ENCODE measurements at places on chromosomes 7 and 10. TPM values are rescaled to one million over a fixed set of nuclear protein-coding genes. Genes with fewer than 3 reads are reported as not detected.

DNA sequence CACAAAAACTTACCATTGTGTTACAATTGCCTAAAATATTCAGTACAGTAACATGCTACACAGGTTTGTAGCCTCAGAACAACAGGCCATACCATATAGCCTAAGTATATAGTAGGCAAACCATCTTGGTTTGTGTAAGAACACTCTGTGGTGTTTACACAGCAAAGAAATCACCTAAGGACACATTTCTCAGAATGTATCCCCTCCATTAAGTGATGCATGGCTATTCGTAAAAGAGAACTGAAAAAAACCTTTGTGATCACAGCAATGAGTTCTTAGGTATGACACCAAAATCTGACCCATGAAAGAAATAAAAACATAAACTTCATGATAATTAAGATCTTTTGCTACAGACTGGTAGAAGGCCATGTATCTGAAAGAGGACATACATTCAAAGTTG is 121.5 kb downstream of the JMJD1C start:
- no peak for DNase-seq
- no peaks in the 10 kb centered on the region for H3K4me1 ChIP-seq
- H3K36me3 ChIP-seq: no peaks in the 10 kb centered on the region
- no peaks in the 10 kb centered on the region for H3K27me3 ChIP-seq

- no peak overlapping the region for H3K4me3 ChIP-seq
- no peaks in the 10 kb centered on the region for H3K27me3 ChIP-seq
- no peak overlapping the region for H3K27ac ChIP-seq
- no peaks in the 10 kb centered on the region for H3K4me1 ChIP-seq
Observed at GRCh38 chr7:121755286-121755685, 117.7 kb upstream of the PTPRZ1 start.

GRCh38 chr7:91494450-91494849 is 230.2 kb downstream of the FZD1 start:
- no peaks in the 10 kb centered on the region for H3K4me1 ChIP-seq
- H3K4me3 ChIP-seq: no peak overlapping the region
- DNase-seq: no peak
- H3K27me3 ChIP-seq: no peaks in the 10 kb centered on the region
- H3K36me3 ChIP-seq: no peaks in the 10 kb centered on the region

DNA sequence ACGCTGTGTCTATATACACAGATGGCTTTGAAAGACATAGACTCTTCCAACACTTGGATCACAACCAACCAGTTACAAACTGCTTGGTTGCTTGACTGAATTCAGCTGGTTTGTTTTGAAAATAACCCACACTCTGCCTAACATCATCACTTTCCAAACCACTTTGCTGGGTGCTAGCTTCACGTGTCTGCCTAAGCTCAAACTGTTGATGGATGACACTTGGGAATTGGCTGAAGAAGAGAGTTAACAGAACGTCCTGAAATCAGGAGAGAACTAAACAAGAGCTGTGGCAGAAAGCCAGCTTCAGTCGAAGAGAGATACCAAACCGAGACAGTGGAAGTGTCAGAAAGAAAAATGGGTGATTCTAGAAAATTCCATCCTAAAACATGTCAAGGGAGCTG is 420.8 kb upstream of the AUTS2 start:
- H3K36me3 ChIP-seq: no peaks in the 10 kb centered on the region
- DNase-seq: peak; percentile 21
- no peak overlapping the region for H3K4me3 ChIP-seq
- H3K27me3 ChIP-seq: no peaks in the 10 kb centered on the region
- H3K27ac ChIP-seq: no peak overlapping the region

DNA sequence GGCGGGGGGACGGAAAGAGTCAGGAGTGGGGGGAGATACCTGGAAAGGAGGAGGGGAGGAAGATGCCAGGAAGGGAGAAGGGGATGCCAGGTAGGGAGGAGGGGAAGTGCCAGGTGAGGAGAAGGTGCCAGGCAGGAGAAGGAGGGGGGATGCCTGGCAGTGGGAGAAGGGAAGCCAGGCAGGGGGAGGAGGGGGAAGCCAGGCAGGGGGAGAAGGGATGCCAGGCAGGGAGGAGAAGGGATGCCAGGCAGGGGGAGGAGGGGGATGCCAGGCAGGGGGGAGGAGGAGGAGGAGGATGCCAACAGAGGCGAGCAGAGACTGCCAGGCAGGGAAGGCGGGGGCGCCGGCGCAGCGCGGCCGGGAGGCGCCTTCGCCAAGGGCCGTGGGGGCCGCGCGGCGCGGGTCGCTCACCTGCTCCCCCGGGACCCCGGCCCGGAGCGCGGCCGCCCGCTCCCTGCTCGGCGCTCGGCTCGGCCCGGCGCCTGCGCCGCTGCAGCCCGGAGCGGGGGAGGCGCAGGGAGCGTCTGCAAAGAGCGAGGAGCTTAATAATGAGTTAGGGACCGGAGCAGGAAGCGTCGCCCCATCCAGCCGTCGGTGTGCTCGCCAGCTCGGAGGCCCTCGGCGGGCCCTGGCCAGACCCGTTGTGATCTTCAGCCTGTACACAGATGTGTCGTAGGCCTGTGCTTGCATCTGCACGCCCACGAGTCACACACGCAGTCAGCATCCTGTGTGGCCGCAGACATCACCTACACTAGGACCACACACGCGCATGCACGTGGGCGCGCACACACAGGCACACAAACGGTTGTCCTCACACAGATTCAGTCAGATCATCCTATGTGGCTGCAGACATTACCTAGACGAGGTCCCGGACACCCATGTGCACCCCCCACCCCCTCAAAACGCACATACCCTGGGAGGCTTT is 28.4 kb upstream of the SMARCD3 start:
- H3K4me1 ChIP-seq: peaks cover 12% of the 10 kb centered on the region
- no peaks in the 10 kb centered on the region for H3K36me3 ChIP-seq
- H3K27me3 ChIP-seq: no peaks in the 10 kb centered on the region
- no peak overlapping the region for H3K27ac ChIP-seq
- DNase-seq: peak; percentile 60

PON1 gene
- 1.7 TPM for total RNA-seq

- H3K27ac ChIP-seq: no peak overlapping the region
- H3K4me3 ChIP-seq: no peak overlapping the region
- peak; percentile 86 for DNase-seq
Observed at GRCh38 chr10:72066318-72067284, 21.8 kb downstream of the SPOCK2 start.

- no peaks in the 10 kb centered on the region for H3K27me3 ChIP-seq
- H3K4me3 ChIP-seq: no peak overlapping the region
- no peak overlapping the region for H3K27ac ChIP-seq
- no peaks in the 10 kb centered on the region for H3K4me1 ChIP-seq
Observed at GRCh38 chr10:77744245-77744644, 106.6 kb upstream of the KCNMA1 start.

- DNase-seq: no peak
- H3K4me1 ChIP-seq: no peaks in the 10 kb centered on the region
- no peak overlapping the region for H3K4me3 ChIP-seq
Observed at GRCh38 chr7:131602304-131602993, 46.0 kb upstream of the PODXL start.

- H3K36me3 ChIP-seq: no peaks in the 10 kb centered on the region
- no peaks in the 10 kb centered on the region for H3K4me1 ChIP-seq
- H3K4me3 ChIP-seq: no peak overlapping the region
- no peaks in the 10 kb centered on the region for H3K27me3 ChIP-seq
- peak overlapping the region; percentile 46 for H3K27ac ChIP-seq
Observed at GRCh38 chr10:33178026-33178755, 156.3 kb downstream of the NRP1 start.

DNA sequence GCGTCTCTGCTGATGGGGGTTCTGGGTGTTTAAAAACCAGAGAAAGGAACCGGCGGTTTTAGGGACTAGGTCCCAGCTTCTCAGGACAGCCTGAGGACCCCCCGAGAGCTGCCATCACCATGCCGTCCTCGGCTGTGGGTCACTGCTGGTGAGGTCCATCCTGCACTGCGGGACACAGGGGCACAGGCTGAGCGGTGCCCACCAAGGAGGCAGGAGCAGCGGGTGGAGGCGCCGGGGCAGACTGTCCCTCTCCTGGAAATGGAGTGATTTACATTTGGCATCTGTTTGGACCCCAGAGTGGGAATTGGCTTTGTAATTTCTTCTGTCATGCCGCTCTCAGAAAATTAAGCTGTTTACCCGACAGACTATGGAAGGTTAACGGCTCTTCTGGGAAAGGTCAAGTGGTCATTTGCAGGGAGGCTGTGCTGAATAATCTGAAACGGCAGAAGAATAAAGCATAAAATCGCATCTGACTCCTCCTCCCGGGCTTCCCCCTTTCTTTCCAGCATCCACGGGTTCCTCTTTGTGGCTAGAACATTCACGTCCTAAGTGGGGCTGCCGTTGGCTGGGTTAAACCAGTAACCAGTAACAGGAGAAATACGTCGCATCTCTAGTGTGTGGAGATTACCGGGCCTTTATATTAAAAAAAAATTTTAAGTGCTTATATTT is 31.7 kb downstream of the LHPP start:
- DNase-seq: no peak
- no peaks in the 10 kb centered on the region for H3K27me3 ChIP-seq
- H3K36me3 ChIP-seq: no peaks in the 10 kb centered on the region
- H3K4me3 ChIP-seq: no peak overlapping the region
- no peaks in the 10 kb centered on the region for H3K4me1 ChIP-seq

DNA sequence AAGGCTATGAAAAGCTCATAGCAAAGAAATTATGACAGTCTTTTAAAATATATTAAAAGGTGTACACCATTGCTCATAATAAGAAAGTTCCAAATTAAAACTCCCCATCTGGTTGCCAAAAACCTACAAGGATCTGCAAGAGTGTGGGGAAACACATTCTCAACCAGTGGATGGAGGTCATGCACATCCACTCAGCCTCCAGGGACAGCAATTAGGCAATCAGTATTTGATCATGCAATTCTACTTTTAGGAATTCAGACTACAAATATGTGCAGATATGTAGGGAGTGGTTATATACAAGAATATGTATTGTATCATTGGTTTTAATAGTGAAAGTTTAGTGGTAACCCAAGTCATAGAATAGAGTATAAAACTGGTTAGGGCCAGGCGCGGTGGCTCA is 157.8 kb downstream of the FGFR2 start:
- H3K36me3 ChIP-seq: no peaks in the 10 kb centered on the region
- no peaks in the 10 kb centered on the region for H3K27me3 ChIP-seq
- H3K4me3 ChIP-seq: no peak overlapping the region
- DNase-seq: no peak
- peaks cover 5% of the 10 kb centered on the region for H3K4me1 ChIP-seq

DNA sequence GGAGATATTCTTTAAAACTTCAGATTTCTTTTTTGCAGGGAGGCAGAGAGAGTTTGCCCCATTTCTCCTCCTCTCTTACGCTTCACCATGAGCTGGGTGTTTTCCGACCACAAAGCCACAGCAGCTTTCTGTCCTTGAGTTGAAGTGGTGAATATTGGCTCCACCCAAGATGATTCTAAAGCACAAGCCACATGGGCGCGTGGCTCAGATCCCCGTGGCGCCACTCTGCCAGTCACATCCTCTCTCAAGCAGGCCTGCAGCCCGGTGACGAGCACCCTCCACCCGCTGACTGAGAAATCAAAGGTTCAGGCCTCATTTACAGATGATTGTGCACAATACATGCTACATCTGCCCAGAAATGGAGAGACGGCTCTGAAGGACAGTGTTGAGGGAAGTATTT is 27.6 kb upstream of the RNF32 start:
- H3K4me1 ChIP-seq: no peaks in the 10 kb centered on the region
- H3K36me3 ChIP-seq: no peaks in the 10 kb centered on the region
- H3K27ac ChIP-seq: no peak overlapping the region

NPC1L1 gene
- total RNA-seq: 0.05 TPM

- no peak overlapping the region for H3K27ac ChIP-seq
- no peaks in the 10 kb centered on the region for H3K27me3 ChIP-seq
- H3K4me3 ChIP-seq: no peak overlapping the region
- H3K4me1 ChIP-seq: peaks cover 2% of the 10 kb centered on the region
- no peaks in the 10 kb centered on the region for H3K36me3 ChIP-seq
- DNase-seq: no peak
Observed at GRCh38 chr10:6578251-6578771, 1.8 kb downstream of the PRKCQ start.

- H3K36me3 ChIP-seq: no peaks in the 10 kb centered on the region
- H3K27ac ChIP-seq: no peak overlapping the region
- H3K4me3 ChIP-seq: no peak overlapping the region
- DNase-seq: no peak
- no peaks in the 10 kb centered on the region for H3K4me1 ChIP-seq
Observed at GRCh38 chr10:28113202-28113601, 114.3 kb upstream of the ODAD2 start.

- no peak for DNase-seq
Observed at GRCh38 chr10:8138471-8138870, 84.0 kb downstream of the GATA3 start.

DNA sequence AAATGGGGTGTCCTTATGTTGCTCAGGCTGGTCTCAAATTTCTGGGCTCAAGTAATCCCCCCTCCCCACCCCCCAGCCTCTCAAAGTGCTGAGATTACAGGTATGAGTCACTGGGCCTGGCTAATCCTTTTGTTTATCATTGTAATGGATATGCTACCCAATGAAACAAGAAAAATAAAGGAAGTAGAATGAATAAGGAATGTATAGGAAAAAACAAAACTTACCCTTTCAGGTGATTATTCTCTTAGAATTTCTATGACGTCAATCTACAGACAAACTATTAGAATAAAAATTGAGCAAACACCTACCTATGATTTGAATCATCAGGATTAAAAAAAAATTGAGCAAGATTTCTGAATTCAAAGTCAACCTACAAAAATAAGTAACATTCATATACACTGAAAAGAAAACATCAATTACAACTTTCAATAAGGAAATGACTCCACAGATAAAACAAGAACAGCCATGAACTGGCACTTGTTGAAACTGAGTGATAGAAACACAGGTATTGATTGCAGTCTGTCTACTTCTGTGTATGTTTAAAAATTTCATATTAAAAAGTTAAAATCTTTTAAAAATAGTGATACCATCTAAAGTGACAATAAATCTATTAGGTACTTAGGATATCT is 12.2 kb downstream of the ADAM12 start:
- H3K4me3 ChIP-seq: no peak overlapping the region
- no peak overlapping the region for H3K27ac ChIP-seq
- H3K4me1 ChIP-seq: peaks cover 5% of the 10 kb centered on the region
- H3K36me3 ChIP-seq: no peaks in the 10 kb centered on the region
- DNase-seq: no peak
- no peaks in the 10 kb centered on the region for H3K27me3 ChIP-seq

AKR1C8 gene
- not detected for total RNA-seq

EDRF1 gene
- total RNA-seq: 18.6 TPM

GRCh38 chr7:7131273-7131672 is 51.1 kb upstream of the C1GALT1 start:
- DNase-seq: no peak
- H3K36me3 ChIP-seq: no peaks in the 10 kb centered on the region
- H3K27ac ChIP-seq: no peak overlapping the region
- H3K27me3 ChIP-seq: no peaks in the 10 kb centered on the region
- H3K4me3 ChIP-seq: no peak overlapping the region
- peaks cover 2% of the 10 kb centered on the region for H3K4me1 ChIP-seq

- H3K27me3 ChIP-seq: no peaks in the 10 kb centered on the region
- no peak overlapping the region for H3K27ac ChIP-seq
- no peaks in the 10 kb centered on the region for H3K36me3 ChIP-seq
- no peak overlapping the region for H3K4me3 ChIP-seq
- no peaks in the 10 kb centered on the region for H3K4me1 ChIP-seq
- DNase-seq: no peak
Observed at GRCh38 chr7:151607464-151607867, 87.8 kb upstream of the RHEB start.

KCNIP2 gene
- total RNA-seq: 6.8 TPM

GRCh38 chr10:49184642-49185111 is 3.5 kb downstream of the TMEM273 start:
- no peak for DNase-seq
- no peaks in the 10 kb centered on the region for H3K27me3 ChIP-seq
- no peaks in the 10 kb centered on the region for H3K36me3 ChIP-seq

Measured in ovary (tissue), 10 donors.